ENCODE measurements at places on chromosomes 11 and 22. TPM values are rescaled to one million over a fixed set of nuclear protein-coding genes. Genes with fewer than 3 reads are reported as not detected.

GRCh38 chr11:27677108-27677507 lies 23.1 kb downstream of the BDNF start:
- no peaks in the 10 kb centered on the region for H3K36me3 ChIP-seq
- no peaks in the 10 kb centered on the region for H3K4me1 ChIP-seq
- H3K27ac ChIP-seq: no peak overlapping the region
- DNase-seq: no peak

- no peak overlapping the region for H3K4me3 ChIP-seq
- no peaks in the 10 kb centered on the region for H3K27me3 ChIP-seq
- H3K27ac ChIP-seq: no peak overlapping the region
- no peaks in the 10 kb centered on the region for H3K36me3 ChIP-seq
- DNase-seq: no peak
Observed at GRCh38 chr11:82845356-82846353, 54.6 kb downstream of the PRCP start.

- H3K4me1 ChIP-seq: no peaks in the 10 kb centered on the region
- no peaks in the 10 kb centered on the region for H3K27me3 ChIP-seq
- H3K36me3 ChIP-seq: no peaks in the 10 kb centered on the region
- H3K4me3 ChIP-seq: no peak overlapping the region
- no peak overlapping the region for H3K27ac ChIP-seq
Observed at GRCh38 chr11:103051981-103052380, 40.0 kb downstream of the DCUN1D5 start.

DNA sequence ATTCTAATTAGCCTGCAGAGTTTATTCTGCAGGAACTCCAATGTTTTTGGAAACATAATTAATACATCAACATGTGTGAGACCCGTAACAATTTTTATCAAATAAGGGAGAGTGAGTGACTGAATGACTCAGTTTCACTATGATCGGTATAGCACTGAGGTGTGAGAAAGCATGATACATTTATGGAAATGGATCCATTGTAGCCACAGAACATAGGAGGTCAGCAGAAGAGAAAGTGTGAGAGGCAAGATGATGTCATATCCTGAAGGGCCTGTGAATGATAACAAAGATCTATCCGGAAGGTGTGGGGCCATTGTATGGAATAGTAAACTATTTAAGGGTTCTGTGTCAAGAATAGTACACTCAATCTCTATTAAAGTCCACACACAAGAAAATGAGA lies 1406.1 kb upstream of the TENM4 start:
- no peak overlapping the region for H3K27ac ChIP-seq
- no peaks in the 10 kb centered on the region for H3K4me1 ChIP-seq
- no peak overlapping the region for H3K4me3 ChIP-seq
- no peak for DNase-seq
- H3K36me3 ChIP-seq: no peaks in the 10 kb centered on the region
- H3K27me3 ChIP-seq: no peaks in the 10 kb centered on the region

- no peaks in the 10 kb centered on the region for H3K36me3 ChIP-seq
- H3K4me1 ChIP-seq: no peaks in the 10 kb centered on the region
- H3K4me3 ChIP-seq: no peak overlapping the region
- H3K27me3 ChIP-seq: no peaks in the 10 kb centered on the region
Observed at GRCh38 chr11:409008-409599, 5.7 kb downstream of the SIGIRR start.

DNA sequence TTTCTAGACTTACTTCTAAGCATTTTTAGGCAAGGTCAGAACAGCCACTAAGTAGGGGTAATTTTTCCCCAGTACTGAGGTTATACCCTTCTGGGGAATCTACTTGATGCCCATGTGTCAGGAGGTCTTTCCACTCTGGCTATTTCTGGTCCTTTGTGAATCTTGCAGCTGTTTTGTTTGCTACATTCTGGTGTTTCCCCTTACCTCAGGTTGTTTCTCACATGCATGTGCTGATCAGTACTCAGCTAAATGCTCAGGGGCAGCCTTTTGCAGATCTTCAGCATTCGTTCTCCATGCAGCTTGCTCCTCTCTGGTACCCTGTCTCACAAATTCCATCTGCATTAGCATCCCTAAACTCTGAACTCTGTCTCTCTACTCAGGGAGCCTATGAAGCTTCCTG lies 303.6 kb downstream of the SOX6 start:
- no peak for DNase-seq
- H3K36me3 ChIP-seq: no peaks in the 10 kb centered on the region
- H3K27me3 ChIP-seq: no peaks in the 10 kb centered on the region
- H3K4me3 ChIP-seq: no peak overlapping the region
- no peaks in the 10 kb centered on the region for H3K4me1 ChIP-seq
- no peak overlapping the region for H3K27ac ChIP-seq

DNA sequence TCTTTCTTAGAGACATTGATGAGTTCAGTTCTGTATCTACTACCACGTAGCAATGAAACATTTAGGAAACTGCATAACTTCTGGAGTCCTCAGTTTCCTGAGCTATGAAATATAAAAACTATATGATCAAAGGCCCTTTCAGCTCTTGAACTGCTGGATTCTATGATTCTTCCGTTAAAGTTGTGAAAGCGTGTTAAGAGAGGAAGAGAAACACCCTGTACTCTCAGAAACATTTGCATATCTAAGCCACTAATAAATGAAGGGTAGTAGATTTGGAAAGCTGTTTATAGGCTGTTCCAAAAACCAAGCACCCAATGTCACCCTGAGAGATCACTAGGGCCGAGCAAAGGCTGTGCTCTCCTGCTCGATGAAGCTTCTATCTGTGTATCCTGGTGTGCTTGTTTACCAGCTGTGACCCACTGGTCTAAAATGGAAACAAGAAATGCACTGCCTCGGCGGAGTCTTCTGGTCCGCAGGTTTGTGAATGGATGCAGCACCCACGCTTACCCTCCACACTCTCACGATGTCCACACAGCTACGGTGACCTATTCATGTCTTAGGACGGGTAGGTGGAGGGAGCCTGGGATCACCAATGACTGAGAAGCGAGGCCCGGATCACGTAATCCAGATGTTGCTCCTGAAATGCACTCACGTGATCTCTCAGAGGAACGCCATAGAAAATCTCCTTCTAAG lies 325.8 kb downstream of the OPCML start:
- H3K36me3 ChIP-seq: no peaks in the 10 kb centered on the region
- DNase-seq: no peak
- no peaks in the 10 kb centered on the region for H3K4me1 ChIP-seq
- no peaks in the 10 kb centered on the region for H3K27me3 ChIP-seq

- no peak overlapping the region for H3K27ac ChIP-seq
- no peak overlapping the region for H3K4me3 ChIP-seq
- no peaks in the 10 kb centered on the region for H3K27me3 ChIP-seq
Observed at GRCh38 chr11:121933694-121934093, 182.3 kb downstream of the BLID start.

- no peak overlapping the region for H3K4me3 ChIP-seq
- no peak overlapping the region for H3K27ac ChIP-seq
- no peaks in the 10 kb centered on the region for H3K27me3 ChIP-seq
Observed at GRCh38 chr11:134246678-134247077, 6.5 kb downstream of the THYN1 start.

- DNase-seq: no peak
- H3K27me3 ChIP-seq: no peaks in the 10 kb centered on the region
- no peaks in the 10 kb centered on the region for H3K36me3 ChIP-seq
- peaks cover 4% of the 10 kb centered on the region for H3K4me1 ChIP-seq
- no peak overlapping the region for H3K27ac ChIP-seq
- no peak overlapping the region for H3K4me3 ChIP-seq
Observed at GRCh38 chr11:10492084-10492483, 37.0 kb downstream of the AMPD3 start.

DNA sequence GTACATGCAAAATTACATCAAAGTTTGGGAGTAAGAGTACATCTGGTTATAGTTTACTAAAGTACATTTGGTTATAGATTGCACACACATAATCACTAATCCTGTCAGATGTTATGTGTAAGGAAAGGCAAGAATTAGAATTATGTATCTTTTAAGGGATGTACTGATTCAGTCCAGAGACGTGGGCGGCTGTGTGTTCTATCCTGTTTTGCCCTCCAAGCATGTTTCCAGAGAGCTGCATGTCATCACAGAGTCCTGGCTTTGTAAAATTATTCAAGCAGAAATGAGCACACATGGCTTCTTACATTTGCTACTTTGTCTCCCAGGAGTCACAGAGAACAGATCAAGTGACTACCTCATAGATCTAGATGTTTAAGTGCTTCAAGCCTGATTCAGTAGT lies 33.2 kb upstream of the CEP126 start:
- no peak overlapping the region for H3K4me3 ChIP-seq
- no peak overlapping the region for H3K27ac ChIP-seq
- H3K27me3 ChIP-seq: no peaks in the 10 kb centered on the region
- no peaks in the 10 kb centered on the region for H3K36me3 ChIP-seq
- DNase-seq: no peak
- H3K4me1 ChIP-seq: no peaks in the 10 kb centered on the region

DNA sequence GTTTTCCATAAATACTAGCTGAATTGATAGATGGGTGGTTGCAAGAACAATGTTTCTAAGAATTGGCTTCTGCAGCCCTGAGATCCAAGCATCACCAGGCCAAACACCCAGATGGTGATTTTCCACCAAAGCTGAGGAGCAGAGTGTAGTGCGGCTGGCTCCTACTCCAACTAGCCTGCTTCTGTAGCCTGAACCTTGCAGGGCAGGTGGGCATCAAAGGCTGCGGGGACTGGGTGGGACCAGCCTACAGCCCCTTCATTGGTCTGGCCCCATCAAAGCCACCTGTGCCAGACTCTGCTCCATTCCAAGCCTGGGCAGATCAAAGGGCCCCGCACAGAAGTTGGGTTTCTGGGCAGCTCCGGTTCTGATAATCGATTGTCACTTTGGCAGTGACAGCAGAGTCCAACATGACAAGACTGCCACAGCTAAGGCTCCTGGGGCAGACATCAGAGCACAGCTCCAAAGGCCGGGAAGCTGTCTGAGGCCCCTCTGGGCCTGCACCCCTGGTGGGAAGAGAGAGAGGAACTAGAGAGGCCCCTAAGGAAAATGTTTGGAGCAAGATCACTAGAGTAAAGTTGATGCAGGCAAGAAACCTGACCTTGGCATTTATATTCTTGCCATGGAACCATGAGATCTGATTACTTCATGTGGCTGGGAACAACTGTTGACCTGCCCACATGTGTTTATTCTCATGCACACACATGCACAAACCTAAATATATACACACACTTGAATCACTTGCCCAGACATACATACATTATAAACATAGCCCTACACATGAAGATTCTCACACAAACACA lies 582.9 kb downstream of the INSC start:
- H3K4me3 ChIP-seq: no peak overlapping the region
- no peak for DNase-seq
- H3K27ac ChIP-seq: no peak overlapping the region
- H3K27me3 ChIP-seq: no peaks in the 10 kb centered on the region

DNA sequence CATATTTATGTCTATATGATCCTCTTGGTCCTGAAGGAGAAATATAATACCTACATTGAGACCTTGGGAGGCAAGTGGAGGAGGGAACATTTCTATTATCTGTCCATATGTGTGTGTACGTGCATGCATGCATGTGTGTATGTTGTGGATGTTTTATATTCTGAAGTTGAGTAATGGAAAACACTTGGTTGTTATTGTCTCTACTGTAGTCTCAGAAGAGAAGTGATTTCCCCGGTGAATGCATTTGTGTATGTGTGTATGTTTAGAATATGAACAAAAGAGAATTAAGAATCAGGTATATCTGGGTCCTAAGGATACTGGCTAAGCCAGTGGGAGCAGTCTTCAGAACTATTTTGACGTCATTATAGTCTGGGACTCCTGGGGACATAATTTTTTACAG lies at the start of gene OR52N1:
Gene OR52N1, minus strand, starts transcription at position 101 of the 400 bp plus-strand sequence. CDS start 2,449 bp downstream, outside the sequence.
- H3K4me3 ChIP-seq: no peak within 1 kb of the TSS
- no peaks in the 10 kb centered on the region for H3K27me3 ChIP-seq
- no peaks in the 10 kb centered on the region for H3K4me1 ChIP-seq
- H3K36me3 ChIP-seq: no peaks in the 10 kb centered on the region
- no peak for DNase-seq

- no peaks in the 10 kb centered on the region for H3K27me3 ChIP-seq
- DNase-seq: no peak
- H3K4me3 ChIP-seq: no peak overlapping the region
- H3K27ac ChIP-seq: no peak overlapping the region
- H3K4me1 ChIP-seq: peaks cover 46% of the 10 kb centered on the region
- no peaks in the 10 kb centered on the region for H3K36me3 ChIP-seq
Observed at GRCh38 chr11:45795379-45795778, 9.6 kb upstream of the SLC35C1 start.

GRCh38 chr11:59380263-59381059 lies 21.8 kb downstream of the OR5AN1 start:
- no peaks in the 10 kb centered on the region for H3K36me3 ChIP-seq
- H3K27me3 ChIP-seq: no peaks in the 10 kb centered on the region
- DNase-seq: no peak
- H3K27ac ChIP-seq: no peak overlapping the region

DNA sequence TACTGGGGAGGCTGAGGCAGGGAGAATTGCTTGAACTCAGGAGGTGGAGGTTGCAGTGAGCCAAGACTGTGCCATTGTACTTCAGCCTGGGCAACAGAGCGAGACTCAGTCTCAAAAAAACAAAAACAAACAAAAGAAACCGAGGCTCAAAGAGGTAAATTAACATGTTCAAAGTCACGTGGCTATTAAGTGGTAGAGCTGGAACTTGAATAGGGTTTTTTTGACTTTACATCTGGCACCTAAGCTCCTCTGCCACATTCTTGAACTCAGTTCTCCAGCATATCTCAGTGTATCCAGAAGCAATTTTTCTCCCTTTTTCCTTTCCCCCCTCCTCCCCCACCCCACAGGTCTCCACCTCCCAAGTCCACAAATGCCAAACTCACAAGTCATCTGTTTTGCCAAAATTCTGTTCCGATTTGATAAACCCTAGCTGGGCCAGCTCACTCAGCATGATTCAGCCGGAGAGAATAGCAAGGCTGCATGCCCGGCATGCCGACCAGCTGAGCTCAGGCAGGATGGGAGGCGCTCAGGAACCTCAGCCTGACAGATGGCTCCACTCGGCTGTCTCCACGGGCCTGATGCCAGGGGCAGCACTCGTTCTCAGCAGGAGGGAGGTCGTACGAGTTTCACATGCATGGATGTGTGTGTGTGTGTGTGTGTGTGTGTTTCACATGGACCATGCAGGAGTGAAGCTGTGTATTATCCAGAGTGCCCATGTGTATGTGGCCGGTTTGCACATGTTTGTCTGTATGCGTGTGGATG lies 63.2 kb upstream of the RRAS2 start:
- peak; percentile 60 for DNase-seq
- no peak overlapping the region for H3K4me3 ChIP-seq
- no peak overlapping the region for H3K27ac ChIP-seq
- H3K36me3 ChIP-seq: no peaks in the 10 kb centered on the region

SMIM35 gene
- total RNA-seq: not detected

PHLDA2 gene
- total RNA-seq: 0.62 TPM

SYT9 gene
- 11.4 TPM for total RNA-seq

YWHAH gene
- 35.8 TPM for total RNA-seq

MS4A12 gene
- total RNA-seq: not detected

TMPRSS13 gene
- total RNA-seq: 0.12 TPM

MRPL49 gene
- 45.3 TPM for total RNA-seq

Data from right lobe of liver (tissue), 6 donors.